ENCODE measurements at places on chromosomes 7 and 10.

GRCh38 chr10:125263551-125263950 is 103.2 kb upstream of the CTBP2 start:
- no peak for DNase-seq

- DNase-seq = no peak
These were observed 31.5 kb downstream of the MBL2 start for GRCh38 chr10:52740913-52741675.

DNA sequence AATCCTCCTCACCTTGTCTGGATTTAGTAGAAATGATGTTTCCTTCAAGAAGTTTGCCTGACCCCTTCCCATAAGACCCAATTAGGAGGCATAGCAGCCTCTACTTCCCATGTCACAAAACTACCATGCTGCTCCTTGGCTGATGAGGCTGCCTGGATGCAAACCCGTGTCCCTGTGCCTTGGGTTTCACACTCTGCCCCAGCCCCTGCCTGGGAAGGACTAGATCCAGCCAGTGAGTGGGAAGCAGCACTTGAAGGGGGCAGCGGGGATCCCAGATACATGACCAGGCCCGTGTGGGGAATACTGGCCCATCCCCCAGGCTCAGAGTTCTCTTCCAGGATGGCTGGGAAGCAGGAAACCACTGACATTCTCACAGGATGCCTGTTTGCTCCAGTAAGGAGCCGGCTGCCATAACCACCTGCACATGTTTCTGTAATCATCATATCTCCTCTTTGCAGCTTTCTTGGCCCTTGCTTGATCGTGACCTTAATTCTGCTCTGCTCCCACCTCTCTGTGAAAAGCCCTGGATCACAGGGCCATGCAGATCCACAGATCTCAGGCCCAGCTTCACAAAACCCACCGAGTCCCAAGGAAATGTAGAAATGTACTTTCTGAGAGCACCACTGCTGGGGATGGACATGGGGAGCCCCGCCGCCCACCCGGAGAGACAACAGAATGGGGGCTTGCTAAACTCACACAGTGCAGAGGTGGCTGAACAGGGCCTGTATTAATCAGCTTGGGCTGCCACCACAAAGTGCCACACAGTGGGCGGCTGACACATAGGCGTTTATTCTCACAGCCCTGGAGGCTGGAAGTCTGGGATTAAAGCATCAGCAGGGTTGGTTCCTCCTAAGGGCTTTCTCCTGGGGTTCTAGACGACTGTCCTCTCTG is 287.8 kb upstream of the IGFBP3 start:
- DNase-seq = no peak

- no peak for DNase-seq
These were observed 34.4 kb downstream of the HECTD2 start for GRCh38 chr10:91444211-91445182.

Data from activated T-helper 1 cell treated with anti-CD3 and anti-CD28 coated beads, Interleukin-2, amount 50 U/mL, for 16 hours (primary cell).